ENCODE measurements at places on chromosomes 3 and 15.

DNA sequence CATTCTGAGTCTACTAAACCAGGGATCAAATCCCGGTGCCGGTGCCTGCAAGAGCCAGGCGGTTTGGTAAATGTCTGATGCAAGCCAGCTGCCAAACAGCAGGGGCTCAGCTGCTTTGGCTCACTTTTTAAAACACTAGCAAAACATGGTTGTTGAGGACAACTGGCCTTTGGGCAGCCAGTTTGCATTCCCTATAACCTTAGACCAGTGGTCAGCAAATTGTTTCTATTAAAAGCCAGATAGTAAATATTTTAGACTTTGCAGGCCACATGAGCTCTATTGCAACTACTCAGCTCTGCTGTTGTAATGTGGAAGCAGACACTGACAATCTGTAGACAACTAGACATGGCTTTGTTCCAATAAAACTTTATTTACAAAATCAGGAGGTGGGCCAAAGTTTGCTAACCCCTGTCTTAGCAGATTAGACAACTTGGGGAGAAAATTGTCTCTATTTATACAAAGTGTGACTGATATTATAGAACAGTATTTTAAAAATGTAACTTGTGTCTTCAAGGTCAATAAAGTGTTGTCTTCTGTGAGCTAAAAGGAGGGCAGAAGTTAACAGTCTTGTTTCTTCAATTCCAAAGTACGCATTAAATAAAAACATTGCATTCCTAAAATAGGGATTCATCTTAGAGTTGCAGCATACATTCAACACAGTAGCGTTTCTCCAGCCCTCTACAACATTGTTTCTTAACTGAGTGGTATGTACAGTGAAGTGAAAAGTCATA, 67.6 kb downstream of the SSUH2 start:
- no peak for DNase-seq

- DNase-seq: no peak
Measured at GRCh38 chr15:35626571-35627318, 80.8 kb upstream of the DPH6 start.

GRCh38 chr15:59918994-59919951, 84.8 kb upstream of the FOXB1 start:
- no peak for DNase-seq

DNA sequence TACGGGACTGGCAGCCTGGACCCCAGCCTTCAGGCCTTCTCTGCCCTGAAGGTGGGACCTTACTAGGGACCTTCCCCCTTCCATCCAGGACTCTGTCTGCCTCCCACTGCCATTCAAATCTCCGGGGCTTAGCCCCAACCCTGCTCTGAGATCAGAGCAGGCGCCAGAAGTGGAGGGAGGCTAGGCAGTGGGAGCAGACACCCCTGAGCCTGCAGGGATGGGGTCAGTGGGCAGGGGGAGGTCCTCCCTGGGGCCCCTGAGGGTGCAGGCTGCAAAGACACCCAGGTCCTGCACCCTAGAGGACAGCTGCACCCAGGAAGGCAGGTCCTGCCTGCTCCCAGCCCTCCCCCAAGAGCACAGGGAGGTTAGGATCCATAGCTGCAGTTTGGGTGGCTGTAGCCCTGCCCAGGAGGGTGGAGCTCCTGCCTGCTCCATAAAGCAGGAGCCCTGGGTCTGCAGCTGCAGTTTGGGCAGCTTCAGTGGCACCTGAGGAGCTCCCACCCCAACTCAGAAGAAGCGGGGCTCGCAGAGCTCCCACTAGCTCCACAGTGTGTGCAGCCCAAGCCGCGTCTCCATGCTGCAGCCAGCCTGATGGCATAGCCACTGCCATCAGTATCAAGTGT, 8.1 kb upstream of the POC1A start:
- DNase-seq: no peak

DNA sequence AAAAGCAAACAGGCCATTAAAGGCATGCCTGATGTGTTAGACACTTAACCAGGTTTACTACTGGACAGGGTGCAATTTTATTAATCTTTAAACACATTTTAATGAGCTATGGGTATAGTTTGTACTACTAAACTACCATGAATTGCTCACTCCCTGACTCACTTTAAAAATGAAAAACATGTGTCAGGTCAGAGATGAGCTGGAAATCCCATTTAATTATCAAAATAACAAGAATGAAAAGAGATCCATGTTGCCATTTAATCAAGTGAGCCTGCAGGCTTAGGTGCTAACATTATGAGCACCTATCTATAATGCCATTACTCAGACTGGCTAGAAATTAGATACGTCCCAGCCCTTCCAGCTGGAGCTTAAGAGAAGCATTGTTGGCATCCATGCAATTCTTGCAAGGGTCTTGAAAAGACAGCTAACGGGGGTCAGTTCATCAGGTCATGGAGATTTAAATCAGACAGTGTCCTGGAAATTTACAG, 224.4 kb downstream of the THRB start:
- no peak for DNase-seq

DNA sequence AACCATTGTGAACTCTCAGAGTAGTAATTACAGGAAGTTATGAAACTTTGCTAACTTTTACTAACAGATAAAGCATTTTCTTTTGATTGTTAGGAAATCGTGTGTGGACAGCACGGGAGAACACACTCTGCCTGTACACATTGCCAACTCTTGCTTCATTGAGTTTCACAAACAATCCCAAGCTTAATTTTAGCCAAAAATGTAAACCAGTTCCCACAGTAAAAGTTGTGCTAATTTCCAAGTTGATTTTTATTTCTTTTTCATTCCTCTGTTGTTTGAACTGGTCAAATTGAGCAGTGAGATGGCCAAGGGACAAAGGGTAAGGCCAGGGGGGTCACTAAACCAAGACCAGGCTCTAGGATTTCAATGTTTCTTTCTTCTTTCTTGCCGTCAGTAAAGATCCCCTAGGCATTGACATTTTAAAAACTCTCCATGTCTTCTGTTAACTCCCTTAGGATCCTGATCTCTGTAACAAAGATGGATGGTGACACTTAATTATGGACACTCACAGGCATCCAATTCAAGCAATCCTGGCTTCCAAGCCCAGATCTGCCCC, 414.9 kb downstream of the RBMS3 start:
- DNase-seq: no peak

DNA sequence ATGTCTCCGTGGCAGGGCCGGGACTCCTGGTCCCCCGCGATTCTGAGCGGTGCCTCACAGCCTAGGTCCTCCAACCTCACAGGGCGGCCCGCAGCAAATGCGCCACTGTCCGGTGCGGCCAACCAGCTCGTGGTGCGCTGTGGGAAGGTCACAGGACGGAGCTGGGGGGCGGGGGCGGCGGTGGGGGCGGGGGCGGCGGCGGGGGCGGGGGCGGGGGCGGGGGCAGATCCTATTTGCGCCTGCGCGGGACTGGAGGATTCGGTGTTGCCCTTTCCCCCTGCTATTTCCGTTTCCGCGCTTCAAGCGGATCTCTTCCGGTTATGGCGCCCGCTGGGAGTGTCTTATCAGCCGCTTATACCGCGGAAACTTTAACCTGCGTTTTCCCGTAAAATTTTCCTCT, 106.7 kb upstream of the SNRPN start:
- peak; percentile 84 for DNase-seq

DNA sequence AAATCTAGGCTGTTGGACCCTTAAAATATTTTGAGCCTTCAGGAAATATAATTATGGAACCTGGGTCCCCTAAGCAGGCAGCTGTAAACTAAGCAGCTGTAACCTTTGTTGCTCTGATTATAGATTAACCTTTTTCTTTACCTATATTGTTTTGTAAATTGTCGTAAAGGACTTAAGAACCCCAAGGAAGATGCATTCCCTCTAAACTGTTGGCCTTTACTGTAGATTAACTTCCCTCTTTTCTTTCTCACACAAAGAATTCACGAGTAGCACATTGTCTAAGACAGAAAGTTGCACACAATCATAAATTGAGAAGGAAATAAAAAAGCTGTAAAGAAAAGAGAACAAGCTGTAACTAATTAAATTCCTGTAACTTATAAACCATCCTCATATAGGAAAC, 877.3 kb downstream of the ROBO2 start:
- DNase-seq: no peak

- no peak for DNase-seq
Measured at GRCh38 chr3:156978481-156978961, 152.4 kb downstream of the LEKR1 start.

DNA sequence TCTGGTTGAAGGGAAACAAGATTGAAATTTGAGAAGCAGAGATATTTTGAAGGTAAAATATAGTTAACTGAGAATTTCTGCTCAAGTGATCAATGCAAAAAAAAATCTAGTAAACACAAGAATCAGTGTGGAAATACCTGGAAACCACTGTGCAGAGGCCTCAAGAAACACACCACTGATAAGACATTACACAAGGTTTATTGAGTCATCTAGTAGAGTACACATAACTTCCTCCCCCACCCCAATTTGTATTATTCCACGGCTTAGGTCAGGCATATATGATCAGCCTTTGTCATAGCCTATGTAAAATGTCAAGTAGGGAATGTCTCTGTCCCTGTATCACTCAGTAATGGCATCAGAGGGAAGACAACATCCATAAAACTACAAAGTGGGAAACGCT, 447.8 kb upstream of the BCHE start:
- no peak for DNase-seq

All from stomach (tissue), 19 donors.